ENCODE measurements at places on chromosomes 2 and 18.

GRCh38 chr2:139007130-139007529 is 226.9 kb upstream of the NXPH2 start:
- DNase-seq = no peak

DNA sequence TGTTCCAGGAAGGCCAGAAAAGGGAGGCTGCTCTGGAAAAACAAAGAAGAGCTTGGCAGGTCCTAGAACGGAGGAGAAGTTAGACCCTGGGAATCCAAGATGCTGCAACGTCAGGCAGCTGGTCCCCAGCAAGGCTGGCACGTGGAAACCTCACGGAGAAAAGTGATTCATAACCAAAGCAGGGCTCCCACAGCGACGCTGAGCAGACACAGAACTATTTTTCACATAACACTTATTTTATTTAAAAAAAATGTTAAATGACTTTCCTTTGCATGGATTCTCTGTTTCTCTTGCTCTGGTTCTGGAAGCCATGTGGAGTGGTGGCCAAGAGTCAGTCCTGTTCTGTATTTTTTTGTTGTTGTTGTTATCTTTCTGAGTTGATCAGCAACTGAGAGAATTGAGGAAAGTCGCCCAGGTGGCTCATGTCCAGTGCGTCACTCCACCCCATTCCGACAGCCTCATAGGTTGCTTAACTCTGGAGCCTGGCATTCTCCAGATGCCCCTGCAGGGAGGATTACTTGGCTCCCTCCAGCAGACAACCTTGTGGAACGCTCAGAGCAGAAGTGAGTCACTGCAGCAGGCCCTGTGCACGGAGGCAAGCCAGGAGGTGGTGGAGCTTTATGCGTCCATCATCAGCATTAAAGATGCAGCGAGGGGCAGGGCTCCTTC is 229.9 kb upstream of the HDAC4 start:
- no peak for DNase-seq

DNA sequence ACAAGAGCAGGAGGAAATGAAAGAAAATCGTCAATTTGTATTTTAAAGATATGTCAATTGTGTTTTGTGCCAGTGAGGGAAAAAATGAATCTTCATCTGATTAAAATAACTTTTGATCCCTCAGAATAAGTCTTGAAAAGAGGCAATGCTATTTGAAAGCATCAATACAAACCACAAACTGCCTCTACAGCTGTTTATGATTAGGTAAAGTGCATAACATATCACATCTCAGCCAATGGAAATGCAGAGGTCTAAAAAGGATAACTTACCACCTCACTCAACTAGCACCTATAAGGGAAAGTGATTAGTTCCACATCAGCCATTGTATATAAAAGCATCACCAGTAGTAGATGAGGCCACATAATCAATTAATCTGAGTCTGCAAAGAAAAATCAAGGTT is 492.2 kb upstream of the CDH2 start:
- DNase-seq = no peak

- DNase-seq = no peak
Measured at GRCh38 chr2:234355808-234356365, 141.0 kb downstream of the ARL4C start.

- no peak for DNase-seq
Measured at GRCh38 chr2:32262105-32262504, 2.6 kb downstream of the NLRC4 start.

DNA sequence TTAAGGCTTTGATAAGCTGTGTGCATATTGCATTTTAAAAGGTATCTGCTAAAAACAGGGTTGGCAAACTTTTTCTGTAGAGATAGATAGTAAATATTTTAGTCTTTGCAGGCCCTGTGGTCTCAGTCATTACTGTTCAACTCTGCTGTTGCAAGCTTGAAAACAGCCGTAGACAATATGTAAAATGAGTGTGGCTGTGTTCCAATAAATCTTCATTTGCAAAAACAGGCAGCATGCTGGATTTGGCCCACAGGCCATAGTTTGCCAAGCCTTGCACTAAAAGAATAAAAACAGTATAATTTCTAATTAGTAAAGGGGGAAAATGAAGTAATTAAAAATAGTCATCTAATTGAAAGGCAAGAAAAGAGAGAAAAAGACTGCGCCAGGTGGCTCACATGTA is 35.3 kb downstream of the GCKR start:
- DNase-seq = no peak

DNA sequence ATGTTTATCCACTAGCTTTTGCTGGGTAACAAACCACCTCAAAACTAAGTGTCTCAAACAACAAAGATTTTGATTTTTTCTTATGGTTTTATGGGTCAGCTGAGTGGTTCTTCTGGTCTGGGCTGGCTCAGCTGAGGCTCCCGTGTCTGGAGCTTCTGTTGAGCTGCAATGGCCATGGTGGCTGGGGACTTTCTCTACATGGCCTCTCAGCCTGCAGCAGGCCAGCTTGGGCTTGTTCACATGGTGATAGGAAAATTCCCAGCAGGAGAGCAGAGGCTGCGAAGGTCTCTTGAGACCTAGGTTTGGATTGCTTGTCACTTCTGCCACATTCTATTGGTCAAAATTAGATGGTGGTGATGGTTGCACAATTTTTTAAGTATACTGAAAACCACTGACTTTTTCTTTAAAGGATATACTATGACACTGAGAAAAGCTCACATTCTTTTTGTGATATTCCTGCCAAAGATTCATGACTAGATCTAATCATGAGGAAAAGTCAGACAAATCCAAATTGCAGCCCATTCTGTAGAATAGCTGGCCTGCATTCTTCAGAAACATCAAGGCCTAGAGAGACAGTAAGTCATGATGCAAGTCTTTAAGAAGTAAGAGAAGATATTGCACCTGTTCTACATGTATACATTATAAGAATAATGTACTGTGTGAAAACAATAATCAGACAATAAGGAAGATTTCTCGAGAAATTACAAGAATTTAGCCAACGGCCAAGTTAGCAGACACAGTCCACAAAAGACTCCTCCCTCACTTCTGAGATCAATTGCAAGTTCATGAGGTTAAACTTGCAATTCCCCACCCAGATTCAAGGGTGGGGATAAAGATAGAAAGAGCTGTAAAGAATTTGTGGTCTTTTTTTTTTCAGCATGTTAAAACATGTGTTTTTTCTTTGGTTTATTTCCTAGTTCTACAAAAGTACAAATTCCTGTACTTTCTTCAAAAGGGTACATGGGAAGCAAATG is 35.0 kb upstream of the IL1R2 start:
- DNase-seq = no peak

DNA sequence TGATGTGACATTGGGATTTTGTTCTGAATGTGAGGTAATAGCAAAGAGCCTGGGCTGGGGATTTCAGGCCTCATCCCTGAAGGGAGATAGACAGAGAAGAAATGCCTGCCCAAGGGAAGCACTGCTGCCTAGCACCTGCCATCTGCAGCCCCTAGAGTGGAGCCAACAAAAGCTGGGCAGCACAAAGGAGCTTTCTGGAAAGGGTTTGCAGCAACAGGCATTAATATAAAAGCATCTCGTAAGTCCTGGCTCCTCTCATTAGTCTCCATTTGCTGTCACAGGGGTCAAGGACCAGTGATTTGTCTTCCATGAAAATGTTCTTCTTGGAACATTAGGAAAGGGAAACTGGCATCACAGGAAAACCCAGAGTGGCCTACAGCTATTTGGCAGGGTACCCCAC is 157.2 kb upstream of the SLC14A2 start:
- no peak for DNase-seq

DNA sequence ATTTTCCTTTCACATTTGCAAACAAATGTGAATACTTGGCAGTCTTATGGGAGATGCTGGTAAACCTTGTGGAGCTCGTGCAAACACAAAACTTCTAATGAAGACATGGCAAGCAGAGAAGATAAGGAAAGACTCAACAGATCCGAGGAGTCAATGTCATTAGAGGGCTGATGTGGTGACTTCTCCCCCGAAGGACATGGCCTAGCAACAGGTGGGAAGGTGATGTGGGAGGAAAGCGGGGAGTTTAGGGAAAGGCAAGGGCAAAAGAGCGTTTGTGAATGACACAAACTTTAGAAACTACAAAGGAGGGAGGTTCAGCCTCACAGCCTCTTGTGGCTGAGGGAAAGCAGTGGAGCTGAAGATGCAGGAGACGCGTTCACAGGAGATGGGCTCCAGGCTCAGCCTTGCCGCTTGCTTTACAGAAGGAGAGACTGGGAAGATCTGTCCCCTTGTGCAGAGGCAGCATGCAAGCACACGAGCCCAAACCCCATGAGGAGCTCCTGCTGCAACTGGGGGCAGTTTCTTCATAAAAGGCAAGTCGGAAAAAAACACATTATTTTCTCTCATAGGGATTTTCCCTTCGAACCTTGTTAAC is 86.6 kb downstream of the SOWAHC start:
- no peak for DNase-seq

DNA sequence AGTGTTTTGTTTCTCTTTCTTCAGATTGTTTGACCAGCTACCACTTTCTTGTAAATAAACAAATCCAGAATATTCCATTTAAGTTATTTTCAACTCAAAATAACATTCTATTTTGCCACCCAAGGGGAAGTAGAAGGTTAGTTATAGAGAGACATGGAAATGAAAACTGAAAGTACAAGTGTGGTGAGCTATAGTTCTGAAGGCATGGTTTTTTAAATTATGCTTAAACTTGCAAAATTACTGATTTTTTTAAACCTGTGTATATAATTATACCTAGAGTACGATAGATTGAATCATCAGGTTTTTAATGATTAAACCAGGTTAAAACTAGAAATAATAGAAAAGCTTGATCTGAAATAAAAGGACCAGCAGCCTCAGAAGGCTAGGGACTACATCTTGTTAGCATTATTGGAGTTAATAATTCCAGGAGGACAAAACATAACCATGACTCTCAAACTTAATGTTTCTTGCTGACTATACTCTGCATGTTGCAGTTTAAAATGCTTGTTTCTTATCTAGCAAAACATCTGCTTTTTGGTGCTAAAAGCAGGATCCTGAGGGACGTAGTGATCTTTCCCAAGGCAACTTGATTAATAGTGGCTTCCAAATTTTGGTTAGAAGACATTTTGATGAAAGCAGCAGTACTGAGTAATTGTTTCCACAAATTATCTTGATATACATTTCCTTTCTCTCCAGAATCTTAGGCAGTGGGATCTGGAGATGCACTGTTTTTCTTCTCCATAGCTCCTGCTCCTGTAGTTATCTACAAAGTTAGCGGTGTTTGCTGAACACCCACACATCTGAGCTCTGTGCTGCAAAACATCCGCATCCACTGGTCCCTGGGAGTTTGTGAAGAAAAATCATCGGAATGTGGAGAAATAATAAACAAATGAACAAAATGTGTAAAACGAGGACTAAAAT is 327.2 kb upstream of the PKDCC start:
- DNase-seq = no peak

DNA sequence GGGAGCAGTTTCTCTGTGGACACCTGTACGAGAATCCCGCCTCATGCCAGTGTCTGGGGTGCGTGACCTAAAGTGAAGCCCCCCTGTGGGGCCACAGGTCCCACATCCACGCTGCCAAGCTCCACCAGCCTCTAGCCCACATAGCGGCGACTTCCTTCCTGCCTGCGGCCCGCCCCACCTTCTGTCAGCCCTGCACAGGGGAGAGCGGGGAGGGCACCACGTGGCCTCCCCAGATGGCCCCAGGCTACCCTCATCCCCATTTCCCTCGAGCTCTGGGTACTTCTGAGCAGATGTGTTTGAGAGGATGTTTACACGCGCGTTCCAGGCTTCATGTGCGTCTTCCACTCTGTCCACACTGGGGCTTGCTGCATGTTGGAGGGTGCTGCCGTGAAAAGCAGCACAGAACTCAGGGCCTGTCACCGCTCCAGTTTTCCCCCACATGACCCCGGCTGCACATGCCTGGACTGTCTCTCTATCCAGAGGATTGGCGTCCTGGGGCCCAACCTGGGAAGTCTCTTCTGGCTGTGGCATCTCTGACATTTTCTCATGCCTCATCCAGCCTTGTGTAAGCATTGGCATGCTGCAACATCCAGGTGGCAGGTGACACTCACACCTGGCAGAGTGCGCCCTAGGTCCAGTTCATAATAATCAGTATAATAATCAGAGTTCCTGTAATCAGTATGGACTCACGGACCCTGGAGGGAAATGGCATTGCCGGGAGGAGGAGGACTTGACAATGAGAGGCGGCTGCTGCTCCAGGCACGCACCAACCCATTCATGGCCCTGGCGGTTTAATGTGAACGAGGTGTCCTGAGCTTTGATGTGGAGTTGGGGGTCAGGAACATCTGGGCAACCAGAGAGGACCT is 146.3 kb upstream of the TWIST2 start:
- no peak for DNase-seq

DNA sequence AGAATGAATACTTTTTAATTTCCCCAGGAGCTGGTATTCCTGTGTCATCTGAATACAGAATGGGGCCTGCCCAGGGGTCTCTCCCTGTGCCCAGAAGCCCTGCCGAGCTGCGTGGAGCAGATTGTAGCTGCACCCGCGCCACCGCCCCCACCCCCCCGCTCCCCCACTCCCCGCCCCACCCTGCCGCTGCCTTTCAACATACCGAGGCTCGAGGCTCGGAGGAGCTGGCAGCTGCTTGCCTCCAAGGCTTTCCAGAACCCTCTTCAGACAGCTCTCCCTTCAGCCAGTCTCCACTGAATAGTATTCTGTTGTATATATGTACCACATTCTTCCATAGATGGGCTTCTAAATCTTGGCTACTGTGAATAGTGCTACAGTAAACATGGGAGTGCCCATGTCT is 150.7 kb downstream of the TSN start:
- DNase-seq = no peak

DNA sequence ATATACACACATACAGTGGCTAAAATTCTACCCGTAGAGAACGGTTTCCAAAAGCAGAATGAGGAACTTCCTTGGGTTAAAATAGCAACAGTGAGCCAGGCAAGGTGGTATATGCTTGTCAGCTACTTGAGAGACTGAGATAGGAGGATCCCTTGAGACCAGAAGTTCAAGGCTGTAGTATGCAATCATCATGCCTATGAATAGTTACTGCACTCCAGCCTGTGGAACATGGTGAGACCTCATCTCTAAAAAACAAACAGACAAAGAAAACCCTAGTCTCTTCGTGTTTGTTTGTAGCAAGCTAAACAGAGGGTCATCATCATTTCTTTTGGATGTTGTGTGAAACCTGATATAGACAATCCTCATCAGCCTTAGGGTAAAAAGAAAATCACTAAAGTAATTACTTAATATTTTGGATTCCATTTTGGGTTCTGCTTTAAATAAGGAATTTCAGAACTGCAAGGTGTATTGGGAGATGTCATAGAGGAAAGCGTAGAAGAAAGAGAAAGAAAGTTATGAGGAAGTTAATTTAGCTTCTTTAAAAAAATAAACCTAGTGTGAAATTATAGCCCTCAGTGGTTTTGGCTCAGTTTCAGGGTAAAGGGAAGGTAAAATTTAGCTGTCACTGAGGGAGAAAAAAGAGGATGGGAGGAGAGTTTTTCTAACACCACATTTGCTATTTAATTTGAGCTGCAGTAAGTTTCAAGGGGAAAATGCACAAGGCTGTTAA is 46.5 kb downstream of the PLEK start:
- no peak for DNase-seq

DNA sequence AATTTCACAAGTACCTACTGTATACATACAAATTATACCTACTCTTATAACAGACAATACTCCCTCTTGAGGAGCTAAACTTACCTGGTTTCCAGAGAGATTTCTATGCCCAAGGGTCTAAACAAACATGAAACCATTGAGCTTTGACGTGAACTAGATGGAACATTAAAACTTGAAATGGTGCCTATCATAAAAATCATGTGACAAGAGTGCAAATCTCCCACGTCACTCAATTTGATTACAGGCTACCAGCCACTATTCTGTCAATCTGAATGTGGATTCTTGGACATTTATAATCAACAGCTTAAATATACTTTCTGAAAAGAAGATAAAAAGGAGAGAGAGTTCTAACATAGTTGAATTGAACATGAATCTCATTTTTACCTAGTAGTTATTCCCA is 297.1 kb upstream of the SESTD1 start:
- no peak for DNase-seq

Data from NCI-H2081 treated with DMSO at 0.1 percent for 48 hours (cell line).